Right renal cortex interstitium (tissue), 3 donors: ENCODE measurements at places on chromosomes 1 and 21.

- no peak for DNase-seq
Measured at GRCh38 chr1:238458899-238459298, 568.2 kb upstream of the ZP4 start.

DNA sequence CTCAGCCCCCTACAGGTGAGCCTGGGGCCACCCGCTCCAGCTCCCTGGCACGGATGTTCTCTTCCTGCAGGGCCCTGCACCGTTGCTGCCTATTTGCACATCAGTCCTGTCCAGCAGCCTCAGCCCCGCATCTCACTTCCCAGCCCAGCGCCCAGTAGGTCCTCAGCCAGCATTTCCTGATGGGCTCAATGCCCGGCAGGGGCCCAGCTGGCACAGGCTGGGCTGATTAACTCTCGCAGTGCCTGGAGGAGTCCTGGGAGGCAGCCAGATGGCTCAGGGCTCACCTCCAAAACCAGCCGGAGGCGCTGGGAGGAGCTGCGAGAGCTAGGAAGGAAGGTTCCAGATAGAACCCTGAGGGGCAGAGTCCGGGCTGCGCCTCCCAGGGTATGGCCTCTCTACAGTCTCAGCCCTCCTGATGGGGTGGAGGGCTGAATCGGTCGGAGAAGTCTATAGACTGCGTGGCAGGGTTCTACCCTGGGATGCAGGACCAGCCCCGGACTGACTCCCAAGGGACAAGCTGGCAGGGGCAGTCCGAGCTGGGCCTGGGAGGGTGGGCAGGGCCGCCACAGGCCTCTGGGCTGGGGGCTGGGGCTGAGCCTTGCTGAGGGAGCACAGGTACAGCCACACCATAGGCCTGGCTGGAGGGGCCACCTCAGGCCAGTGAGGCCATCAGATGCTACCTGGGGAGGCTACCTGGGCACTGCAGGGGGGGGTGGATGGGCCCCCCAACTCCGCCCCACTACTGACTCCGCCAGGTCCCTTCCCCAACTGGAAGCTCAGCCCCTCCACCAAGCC lies 19.2 kb upstream of the CLSTN1 start:
- DNase-seq: no peak

- no peak for DNase-seq
Measured at GRCh38 chr21:45390121-45390751, 14.7 kb upstream of the COL18A1 start.

GRCh38 chr1:77961392-77961791 lies 17.5 kb downstream of the FUBP1 start:
- no peak for DNase-seq

DNA sequence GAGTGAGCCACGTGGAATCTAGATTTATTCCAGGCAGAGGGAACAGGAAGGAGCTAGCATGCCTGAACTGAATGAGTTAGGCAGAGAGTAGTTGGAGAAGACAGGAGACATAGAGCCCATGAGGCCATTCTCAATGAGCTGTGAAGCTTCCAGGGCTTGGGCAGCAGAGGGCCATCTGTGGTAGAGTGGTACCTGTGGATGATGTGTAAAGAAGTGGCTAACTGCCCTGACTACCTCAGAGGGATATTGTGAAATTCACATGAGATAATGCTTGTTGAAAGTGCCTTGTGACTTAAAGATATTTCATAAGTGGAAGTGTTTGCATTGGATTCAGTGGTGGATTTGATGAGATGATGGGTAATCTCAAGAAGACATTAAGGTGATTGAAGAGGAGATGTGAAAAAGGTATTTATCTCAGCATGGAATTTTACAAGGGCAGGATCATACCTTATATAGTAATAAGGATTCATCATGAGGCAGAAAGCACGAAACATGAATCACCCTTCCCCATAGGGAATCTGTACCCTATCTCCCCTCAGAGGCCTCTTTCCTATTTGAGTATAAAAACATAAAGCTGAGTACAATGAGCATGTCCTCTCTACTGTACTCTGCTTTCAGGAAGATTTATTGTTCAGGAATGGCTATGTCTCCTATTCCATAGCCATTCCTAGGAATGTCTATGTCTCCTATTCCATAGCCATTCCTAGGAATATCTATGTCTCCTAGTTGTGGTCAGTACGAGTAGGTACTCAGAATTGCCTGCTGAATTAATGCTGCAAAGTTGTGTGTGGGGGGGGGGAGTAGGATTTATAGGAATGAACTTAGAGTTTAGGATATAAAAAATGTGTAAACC lies 146.8 kb downstream of the PAPPA2 start:
- no peak for DNase-seq

DNA sequence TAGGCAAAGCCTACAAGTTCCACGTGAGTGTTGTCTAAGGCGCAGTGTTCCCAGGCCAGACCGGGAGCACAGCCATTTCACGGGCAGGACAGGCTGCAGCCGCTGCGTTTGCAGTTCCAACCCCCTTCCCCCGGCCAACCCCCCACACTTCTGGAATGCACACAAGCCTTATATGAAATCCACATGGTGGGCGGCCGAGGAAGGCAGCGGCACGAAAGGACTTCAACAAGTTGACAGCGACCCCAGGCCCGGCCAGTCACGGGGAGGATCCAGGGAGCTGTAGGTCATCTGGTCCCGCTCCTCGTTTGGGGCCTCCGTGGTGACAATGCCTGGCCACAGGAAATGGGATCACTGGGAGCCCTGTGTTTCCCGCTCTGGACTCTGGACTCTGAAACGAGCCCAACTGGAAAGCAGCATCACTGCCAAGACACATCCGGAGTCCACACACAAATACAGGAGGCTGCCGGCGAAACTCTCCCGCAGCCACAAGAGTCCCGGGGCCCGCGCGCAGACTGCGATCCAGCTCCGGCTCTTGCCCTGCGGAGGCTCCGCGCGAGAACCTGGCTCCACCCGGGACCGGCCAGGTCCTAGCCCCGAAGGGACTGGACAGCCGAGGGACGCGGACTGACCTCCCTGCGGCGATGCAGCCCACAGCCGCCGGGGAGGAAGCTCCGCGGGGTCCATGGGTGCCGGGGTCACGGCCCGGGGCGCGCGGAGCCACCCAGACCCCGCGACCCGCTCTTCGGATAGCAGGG lies 794 bp downstream of the NID1 start:
- no peak for DNase-seq

DNA sequence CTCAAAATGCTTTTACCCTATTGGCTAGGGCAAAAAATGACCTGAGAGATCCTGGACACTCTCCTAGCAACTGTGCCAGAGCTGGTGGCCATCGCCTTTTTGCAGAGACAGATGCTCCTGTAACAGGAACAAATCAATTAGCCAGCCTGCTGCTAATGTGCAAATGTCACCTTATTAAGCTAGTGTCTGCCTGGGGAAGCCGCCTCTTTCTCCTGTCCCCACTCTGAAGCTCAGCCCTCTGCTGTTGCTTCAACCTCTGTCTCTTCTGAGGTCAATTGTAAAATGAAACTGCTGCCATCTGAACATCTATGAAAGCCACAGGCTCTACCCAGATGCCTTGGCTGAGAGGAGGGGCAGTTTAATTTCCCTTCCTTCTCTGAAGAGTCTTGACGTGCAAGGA lies 85.5 kb upstream of the CACNA1E start:
- no peak for DNase-seq

GRCh38 chr1:105243969-105244368 lies 1494.3 kb downstream of the AMY1C start:
- DNase-seq: no peak

DNA sequence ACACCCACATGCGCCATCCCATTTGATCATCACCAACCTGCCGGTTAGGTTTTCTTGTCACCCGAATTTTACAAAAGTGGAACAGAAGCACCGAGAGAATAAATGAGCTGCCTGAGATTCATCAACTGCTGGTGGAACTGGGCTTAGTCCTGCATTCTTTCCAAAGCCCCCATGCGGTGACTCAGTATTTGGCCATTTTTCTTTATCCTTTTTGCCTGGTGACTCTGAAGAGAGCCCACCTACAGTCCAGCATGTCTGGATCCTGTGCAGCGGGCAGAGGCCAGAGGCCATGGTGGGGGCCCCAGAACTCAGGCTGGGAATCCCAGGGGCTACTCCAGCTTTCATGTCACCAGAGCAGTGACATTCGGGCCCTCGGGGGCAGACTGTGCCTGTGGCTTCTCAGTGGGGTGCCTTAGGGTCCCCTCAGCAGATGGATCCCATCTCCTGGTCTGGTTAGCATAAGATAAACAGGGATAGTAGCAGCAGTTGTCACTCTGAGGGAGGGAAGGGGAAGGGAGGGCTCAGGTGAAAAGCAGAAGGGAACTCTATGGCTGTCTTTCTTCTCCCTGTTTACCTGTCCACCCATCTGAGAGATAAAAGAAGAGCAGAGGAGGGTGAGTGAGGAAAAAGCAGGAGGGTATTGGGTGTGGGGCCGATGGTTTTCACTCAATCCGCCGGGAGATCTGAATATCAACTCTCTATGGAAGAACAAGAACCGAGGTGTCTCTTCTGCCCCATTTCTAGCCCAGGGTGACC lies 63.2 kb downstream of the KIF26B start:
- DNase-seq: no peak

DNA sequence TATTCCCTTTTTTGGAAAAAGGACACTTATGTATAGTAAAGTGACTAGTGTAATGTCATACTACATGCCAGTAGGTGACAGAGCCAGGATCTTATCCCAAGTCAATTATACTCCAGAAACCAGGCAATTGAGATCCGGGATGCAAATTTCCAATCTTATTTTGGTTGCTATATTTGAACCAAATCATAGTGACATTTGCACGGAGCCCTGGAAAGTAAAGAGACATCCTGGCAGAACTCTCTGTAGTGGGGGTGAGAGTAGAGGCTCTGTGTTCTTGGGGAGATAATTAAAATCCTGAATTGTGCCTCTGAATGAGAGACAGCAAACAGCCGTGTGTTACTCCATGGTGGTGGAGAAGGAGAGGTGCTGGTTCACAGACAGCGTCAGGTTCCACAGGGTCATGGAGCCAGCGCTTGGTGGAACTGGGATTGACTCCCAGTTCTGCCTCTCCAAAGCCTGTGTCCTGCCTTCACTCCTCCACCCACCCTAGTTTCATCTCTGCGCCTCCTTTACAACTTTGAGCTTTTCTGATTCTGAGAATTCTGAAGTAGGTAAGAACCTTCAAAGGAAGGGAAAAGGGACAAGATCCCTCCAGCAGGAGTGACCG lies 432.3 kb downstream of the PTPRU start:
- no peak for DNase-seq

GRCh38 chr1:239260842-239261241 lies 125.5 kb upstream of the CHRM3 start:
- DNase-seq: no peak

DNA sequence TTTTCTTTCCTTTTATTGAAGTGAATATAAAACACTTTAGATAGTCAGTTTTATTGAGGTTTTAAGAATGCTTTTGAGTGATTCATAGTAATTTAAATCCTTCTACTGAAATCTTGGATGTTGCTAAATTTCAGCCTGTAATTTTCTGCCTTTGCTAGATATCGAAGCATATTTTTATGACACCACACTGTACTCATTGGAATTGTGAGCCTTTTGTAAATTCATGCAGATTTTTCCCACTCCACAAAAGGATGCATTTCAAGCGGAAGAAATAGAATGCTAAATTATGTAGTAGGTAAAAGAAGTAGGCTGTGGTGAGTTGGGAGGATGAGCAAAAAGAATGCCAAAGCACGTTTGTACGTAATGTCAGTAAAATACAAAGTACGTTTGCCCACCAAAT lies 13.8 kb downstream of the SNX7 start:
- no peak for DNase-seq

- no peak for DNase-seq
Measured at GRCh38 chr1:237664348-237664747, 226.4 kb downstream of the ZP4 start.

GRCh38 chr1:22182715-22183114 lies 39.8 kb upstream of the WNT4 start:
- DNase-seq: no peak

- no peak for DNase-seq
Measured at GRCh38 chr1:153402226-153402625, 11.4 kb upstream of the S100A8 start.

- DNase-seq: no peak
Measured at GRCh38 chr1:99218999-99219398, 45.3 kb upstream of the PLPPR4 start.

DNA sequence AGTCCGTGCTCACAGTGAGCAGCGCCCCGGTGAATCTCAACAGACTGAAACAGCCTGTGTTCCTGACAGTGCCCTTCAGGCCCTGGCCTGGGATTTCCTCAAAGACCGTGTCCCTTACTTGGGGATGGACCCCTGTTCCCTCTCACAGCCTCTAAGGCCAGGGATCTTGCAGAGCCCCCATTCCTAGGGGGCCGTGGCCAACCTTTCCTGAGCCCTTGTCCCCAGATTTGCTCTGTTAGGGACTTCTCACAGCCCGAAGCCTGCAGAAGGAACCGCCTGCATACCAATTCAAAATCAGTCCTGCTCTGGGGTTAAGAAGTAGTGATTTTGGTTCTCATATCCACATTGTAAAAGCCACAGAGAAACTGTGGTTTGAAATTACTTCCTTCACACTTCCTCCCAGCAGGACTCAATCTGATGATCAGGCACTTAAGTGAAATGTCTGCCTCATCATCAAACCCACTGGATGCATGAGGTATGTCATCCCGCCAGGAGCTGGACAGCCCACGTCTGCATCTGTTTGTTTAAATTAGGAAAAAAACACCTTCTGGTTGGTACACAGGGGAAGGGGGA lies 14.9 kb downstream of the ABCA4 start:
- DNase-seq: no peak

GRCh38 chr1:241308471-241308870 lies 48.5 kb downstream of the RGS7 start:
- no peak for DNase-seq

- no peak for DNase-seq
Measured at GRCh38 chr21:38968887-38969543, 163.3 kb downstream of the ETS2 start.

DNA sequence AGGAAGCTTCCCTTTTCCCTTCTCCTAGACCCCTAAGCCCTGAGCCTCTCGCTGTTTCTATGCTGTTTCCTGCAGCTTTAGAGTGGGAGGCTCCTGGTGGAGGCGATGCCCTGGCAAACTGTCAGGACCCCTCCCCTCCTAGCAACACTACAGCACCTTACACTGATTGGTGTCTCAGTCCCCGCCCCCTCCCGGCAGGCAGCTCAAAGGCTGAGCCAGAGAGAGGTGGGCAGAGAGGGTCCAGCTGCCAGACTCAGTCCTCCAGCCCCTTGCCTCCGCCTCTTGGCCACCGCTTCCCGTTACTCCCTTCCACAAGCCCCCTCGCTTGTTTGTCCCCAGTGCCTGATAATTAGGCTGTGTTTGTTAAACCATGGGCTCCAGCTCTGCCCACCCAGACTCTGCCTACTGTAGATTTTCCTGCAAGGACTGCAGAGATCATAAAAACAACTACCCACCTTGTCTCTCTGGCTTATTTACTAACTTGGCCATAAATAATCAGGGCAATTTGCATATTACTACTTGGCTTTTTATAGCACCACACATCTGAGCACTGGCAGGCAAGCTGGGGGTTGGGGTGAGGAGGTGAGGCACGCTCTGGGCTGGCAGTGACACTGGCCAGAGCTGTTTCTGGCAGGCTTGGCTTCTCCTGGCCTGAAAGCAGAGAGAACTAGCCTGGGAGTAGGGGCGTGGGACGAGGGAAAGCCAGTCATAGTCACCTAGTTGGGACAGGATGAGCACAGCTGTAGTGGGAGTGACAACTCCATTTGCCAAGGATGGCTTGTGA lies 107.5 kb downstream of the CSMD2 start:
- DNase-seq: no peak

- DNase-seq: no peak
Measured at GRCh38 chr1:75317976-75318375, 183.8 kb downstream of the LHX8 start.
